Activated B cell treated with CpG ODN at 0.5 μM for 24 hours (primary cell): ENCODE measurements at places on chromosomes 3 and 15. TPM values are rescaled to one million over a fixed set of nuclear protein-coding genes. Genes with fewer than 3 reads are reported as not detected.

DNA sequence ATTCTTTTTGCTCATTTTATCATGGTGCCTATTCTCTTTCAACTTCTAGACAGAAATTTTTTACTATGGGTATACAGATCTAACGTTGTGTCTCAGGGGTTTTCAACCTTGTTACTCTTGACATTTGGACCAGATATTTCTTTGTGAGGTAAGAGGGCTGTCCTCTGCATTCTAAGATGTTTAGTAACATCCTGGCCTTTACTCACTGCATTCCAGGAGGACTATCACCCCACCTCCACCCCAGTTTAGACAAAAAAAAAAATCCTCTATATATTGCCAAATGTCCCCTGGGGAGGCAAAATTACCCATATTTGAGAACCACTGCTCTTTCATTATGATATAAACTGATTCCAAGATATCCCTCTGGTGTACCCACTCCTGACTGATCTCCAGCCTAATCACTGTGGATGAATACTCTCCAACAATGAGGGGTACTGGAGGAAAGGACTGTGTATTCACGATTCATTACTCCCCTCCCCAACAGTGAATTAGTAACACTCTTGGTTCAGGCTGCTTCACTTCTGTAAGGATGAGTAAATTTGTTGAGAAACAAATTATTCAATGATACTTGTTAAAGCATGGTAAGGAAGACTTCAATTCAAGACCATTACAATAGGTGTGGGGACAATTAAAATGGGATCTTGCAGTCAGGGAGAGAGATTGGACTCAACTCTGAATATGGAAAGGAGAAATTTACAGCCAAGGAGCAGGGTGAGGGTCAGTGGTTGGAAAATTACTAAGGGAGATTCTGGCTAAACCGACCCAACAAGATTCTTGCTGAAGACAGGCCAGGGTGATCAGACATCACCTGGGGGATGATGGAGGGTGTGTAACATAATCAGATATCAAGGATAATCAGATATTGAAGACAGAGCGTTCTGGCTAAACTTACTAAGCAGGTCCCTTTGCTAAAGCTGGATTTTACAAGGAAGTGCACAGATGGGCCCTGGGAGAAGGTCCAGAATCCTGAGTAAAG, 123.8 kb upstream of the DAZL start:
- no peak overlapping the region for H3K27ac ChIP-seq
- H3K36me3 ChIP-seq, result peaks cover 8% of the 10 kb centered on the region
- DNase-seq, result no peak
- H3K4me3 ChIP-seq, result no peak overlapping the region
- H3K27me3 ChIP-seq, result no peaks in the 10 kb centered on the region
- no peaks in the 10 kb centered on the region for H3K4me1 ChIP-seq

ATP13A5 gene
- total RNA-seq, result not detected in 2 replicates

- no peak overlapping the region for H3K4me3 ChIP-seq
- H3K27me3 ChIP-seq, result no peaks in the 10 kb centered on the region
- no peaks in the 10 kb centered on the region for H3K36me3 ChIP-seq
- peaks cover 3% of the 10 kb centered on the region for H3K4me1 ChIP-seq
- H3K27ac ChIP-seq, result no peak overlapping the region
- no peak for DNase-seq
Observed at GRCh38 chr3:27504749-27505148, 20.6 kb upstream of the SLC4A7 start.

DNA sequence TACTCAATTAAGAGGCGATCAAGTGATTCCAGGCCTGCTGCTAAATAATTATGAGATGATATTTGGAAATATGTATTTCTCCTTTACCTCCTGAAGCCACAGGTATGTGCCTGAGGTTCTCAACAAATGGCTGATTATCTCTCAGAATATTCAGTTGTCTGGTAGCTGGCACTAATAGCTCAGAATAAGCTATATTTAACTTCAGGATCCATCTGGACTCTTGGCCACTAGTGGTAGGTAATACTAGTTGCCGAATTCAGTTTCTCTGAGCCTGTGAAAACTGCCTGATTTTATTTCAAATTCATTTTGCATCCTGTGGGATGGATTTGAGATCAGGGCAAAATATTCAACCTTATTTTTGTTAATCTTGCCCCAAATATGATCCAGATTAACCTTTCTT, 499.0 kb downstream of the DIPK2A start:
- H3K27ac ChIP-seq, result no peak overlapping the region
- no peaks in the 10 kb centered on the region for H3K4me1 ChIP-seq
- no peaks in the 10 kb centered on the region for H3K36me3 ChIP-seq
- DNase-seq, result no peak
- H3K27me3 ChIP-seq, result no peaks in the 10 kb centered on the region
- no peak overlapping the region for H3K4me3 ChIP-seq
